Urothelium cell line (cell line): ENCODE measurements at places on chromosomes 3 and 15.
A peak's percentile ranks its signal among the peaks of the same experiment; 100 is the strongest.

GRCh38 chr15:69359722-69360121, 54.4 kb upstream of the KIF23 start:
- DNase-seq: no peak

DNA sequence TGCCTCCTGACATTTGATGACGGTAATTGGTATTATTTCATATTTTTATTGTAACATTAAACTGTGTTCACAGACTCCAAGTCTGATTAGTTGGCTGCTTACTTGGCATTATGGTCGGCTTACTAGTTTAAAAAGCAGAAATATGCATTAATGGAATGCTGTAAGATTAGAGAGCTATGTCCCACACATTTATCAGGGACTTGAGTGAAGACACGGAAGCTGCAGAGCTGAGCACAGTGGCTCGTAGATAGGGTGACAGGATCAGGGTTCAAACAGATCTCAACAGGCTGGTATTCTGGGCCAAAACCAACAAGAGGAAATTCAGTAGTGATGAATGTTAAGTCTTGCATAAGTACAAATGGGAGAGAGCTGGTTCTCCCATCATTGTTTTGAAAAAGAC, 113.8 kb downstream of the ADAMTSL3 start:
- DNase-seq: no peak

- DNase-seq: no peak
Observed at GRCh38 chr15:91484141-91484540, 369.4 kb upstream of the SLCO3A1 start.

- DNase-seq: no peak
Observed at GRCh38 chr3:125386811-125387210, 11.7 kb upstream of the ZNF148 start.

- DNase-seq: no peak
Observed at GRCh38 chr3:128619146-128619890, 31.3 kb downstream of the RPN1 start.

GRCh38 chr3:141981084-141981483, 104.6 kb downstream of the ATP1B3 start:
- DNase-seq: no peak

DNA sequence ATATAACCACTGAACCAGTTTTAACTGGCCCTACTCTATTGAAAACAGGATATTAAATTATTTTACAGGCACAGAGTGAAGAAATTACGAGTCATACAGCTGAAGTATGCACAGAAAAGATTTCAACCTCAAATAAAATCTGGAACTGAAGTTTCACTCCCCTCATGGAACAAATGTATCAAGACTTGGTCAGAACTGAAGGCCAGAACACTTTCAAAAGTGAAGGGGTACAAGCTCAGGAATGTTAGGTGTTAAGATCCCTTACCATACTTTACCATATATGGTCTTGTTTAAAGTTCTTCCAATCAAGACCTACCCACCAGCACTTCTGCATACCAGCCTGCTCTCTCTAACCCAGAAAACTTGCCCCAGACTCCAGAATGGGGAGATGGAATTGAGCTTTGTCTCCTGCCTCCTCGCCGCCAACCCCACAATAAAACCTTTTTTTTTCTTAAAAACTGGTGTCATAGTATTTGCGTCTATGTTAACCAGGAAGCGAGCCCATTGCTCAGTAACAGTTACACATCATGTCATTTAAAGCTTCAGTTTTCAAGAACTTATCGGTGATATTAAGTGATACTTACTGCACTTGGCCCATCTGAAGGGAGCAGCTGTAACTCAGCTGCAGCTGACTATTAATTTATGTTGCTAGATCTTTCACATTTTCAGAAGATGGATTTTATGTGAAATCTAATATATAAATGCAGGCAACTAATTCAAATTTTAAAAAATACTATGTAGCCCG, 59.9 kb downstream of the OXSM start:
- no peak for DNase-seq

- no peak for DNase-seq
Observed at GRCh38 chr3:148922467-148922866, 57.4 kb downstream of the CPA3 start.

DNA sequence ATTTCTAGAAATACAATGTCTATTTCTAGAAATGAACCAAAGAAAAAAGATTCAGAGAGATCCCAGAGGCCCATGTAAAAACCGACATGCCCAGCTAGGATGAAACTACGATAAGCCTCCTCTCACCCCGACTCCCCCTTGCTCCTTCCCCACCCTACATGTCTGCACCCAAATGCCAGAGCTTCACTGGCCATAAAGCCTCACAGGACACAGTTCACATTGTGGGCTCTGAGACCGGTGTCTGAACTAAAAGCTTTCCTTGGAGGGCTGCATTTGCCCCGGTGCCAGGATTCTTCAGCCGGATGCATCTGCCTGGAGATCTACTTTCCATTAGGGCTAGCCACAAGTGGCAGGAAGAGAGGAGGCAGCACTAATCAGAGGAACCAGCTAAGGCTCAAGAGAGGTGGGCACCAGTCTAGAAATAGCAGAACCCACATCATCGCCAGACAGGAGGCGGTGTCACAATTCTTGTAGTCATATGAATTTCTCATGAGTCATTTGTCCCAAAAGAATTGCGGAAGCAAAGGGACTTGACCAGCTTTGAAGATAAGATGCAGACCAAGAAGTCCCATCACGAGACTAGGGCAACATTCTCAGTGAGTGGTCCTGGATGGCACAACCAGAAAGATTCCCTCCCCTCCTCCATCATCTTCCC, 353.6 kb downstream of the NTRK3 start:
- peak; percentile 13 for DNase-seq

- no peak for DNase-seq
Observed at GRCh38 chr15:52518487-52519371, 10.0 kb downstream of the MYO5A start.
